Esophagus muscularis mucosa (tissue), 4 donors: ENCODE measurements at places on chromosomes 1 and 21. TPM values are rescaled to one million over a fixed set of nuclear protein-coding genes. Genes with fewer than 3 reads are reported as not detected.

DNA sequence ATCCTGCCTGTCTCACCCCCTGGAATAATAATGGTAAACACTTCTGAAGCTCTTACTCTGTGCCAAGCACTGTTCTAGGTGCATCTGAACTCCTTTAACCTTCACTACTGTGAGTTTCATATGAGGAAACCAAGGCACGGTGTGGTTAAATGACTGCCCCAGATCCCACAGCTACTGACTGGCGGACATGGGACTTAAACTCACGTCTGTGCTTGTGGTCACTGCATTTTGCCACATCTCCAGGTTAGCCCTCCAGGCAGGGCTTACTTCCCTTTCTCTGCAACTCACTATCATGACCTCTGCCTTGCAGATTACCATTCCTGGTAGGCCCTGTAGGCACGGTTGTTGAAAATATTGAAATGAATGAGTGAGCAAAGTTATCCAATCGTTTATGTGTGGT lies 83.4 kb downstream of the ADSS2 start:
- H3K4me1 ChIP-seq, result peaks cover 14% of the 10 kb centered on the region
- no peaks in the 10 kb centered on the region for H3K27me3 ChIP-seq
- no peak for DNase-seq
- H3K27ac ChIP-seq, result no peak overlapping the region
- no peaks in the 10 kb centered on the region for H3K36me3 ChIP-seq
- H3K4me3 ChIP-seq, result no peak overlapping the region

DNA sequence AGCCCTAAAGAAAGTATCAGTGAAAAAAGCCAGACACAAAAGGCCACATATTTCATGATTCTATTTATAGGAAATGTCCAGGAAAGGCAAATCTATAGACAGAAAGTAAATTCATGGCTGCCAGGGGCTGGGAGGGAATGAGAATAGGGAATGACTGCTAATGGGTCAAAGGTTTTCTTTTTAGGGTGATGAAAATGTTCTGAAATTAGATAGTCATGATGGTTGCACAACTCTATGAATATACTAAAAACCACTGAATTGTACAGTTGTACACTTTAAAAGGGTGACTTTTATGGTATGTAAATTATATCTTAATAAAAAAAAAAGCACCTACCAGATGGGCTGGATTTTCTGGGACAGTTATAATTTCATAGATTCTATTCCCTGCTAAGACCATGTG lies 114.8 kb downstream of the CNIH3 start:
- no peak for DNase-seq
- H3K4me1 ChIP-seq, result peaks cover 30% of the 10 kb centered on the region
- H3K27ac ChIP-seq, result no peak overlapping the region
- no peaks in the 10 kb centered on the region for H3K27me3 ChIP-seq

DNA sequence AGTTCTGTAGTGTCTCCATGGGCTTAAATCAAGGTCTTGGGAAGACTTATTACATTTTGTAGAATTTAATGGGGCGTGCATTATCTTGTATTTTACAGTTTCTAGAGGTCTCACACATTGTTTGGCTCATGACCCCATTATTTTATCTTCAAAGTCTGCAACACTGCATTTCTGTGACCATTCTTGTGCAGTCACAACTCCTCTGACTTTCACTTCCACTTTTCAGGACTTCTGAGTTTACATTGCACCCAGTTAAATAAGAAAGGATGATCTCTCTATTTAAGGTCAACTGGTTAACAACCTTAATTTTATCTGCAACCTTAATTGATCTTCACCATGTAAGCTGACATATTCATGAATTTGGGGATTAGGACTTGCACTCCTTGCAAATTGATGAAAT lies 1186.6 kb downstream of the MRPL39 start:
- no peak for DNase-seq
- no peak overlapping the region for H3K4me3 ChIP-seq
- no peaks in the 10 kb centered on the region for H3K4me1 ChIP-seq
- H3K27me3 ChIP-seq, result no peaks in the 10 kb centered on the region
- no peaks in the 10 kb centered on the region for H3K36me3 ChIP-seq
- H3K27ac ChIP-seq, result no peak overlapping the region

DNA sequence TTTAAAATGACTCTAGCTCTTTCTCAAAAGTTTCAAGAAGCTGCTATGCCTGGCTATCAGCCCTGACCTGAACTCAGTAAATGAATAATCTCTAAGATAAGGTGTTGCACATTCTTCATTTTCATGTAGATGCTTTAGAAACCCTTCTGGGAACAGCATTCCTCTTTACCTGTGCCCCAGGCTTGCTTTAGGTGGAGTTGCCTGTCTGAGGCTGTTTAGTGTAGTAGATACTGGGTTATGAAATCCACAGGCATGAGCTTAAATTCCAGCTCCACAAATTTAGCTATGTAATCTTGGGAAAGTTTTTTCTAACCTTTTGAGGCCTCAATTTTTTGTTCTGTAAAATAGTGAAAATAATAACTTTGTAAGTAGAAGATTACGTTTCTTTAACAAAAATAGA lies 41.6 kb downstream of the ATP6V1G3 start:
- H3K4me3 ChIP-seq, result no peak overlapping the region
- no peaks in the 10 kb centered on the region for H3K36me3 ChIP-seq
- no peak for DNase-seq
- H3K4me1 ChIP-seq, result no peaks in the 10 kb centered on the region
- H3K27me3 ChIP-seq, result no peaks in the 10 kb centered on the region
- no peak overlapping the region for H3K27ac ChIP-seq

The C4BPA gene
- not detected for total RNA-seq

The TFB2M gene
- total RNA-seq, result 10.0 TPM

The AMY1A gene
- total RNA-seq, result not detected

DNA sequence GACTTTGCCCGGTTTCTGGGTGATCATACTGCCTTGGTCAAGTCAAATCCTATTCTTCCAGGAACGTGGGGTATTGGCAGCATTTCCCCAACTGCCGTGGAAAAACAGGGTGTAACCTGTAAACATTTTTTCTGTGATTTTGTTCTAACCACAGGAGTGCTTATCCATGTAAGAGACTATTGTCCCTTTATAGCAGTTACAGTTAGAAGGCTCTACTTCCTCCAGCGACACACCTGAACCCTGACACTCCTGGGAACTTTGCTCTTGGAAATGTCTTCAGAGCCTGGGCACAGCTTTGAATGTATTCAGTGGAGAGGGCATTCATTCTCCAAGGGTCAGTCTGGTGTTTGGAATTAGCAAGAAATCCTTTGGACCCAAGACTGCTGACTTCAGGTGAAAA lies 26.4 kb upstream of the ARHGEF10L start:
- H3K27me3 ChIP-seq, result no peaks in the 10 kb centered on the region
- H3K4me1 ChIP-seq, result no peaks in the 10 kb centered on the region
- no peaks in the 10 kb centered on the region for H3K36me3 ChIP-seq
- no peak overlapping the region for H3K27ac ChIP-seq
- no peak overlapping the region for H3K4me3 ChIP-seq

DNA sequence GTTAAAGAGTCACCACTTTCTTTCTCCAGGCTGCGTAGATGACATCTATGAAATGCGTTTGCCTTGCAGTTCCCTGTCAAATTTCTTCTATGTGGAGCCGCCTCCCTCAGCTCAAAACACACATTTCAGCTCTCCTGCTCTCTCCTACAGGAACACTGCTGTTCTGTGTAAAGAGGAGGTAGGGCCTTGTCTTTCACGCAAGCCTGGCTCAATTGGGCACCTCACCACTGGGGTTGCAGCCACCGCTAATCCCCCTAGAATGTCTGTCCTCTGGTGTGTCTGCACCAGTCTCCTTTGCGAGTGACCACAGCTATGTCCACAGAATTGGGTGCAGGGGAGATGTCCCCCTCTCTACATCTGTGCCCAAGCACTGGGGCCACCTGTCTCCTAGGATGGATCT lies 31.8 kb upstream of the CFHR4 start:
- no peaks in the 10 kb centered on the region for H3K27me3 ChIP-seq
- no peak overlapping the region for H3K4me3 ChIP-seq
- H3K27ac ChIP-seq, result no peak overlapping the region

The TSTD1 gene
- total RNA-seq, result 31.3 TPM

The ZNF670 gene
- total RNA-seq, result 2.3 TPM

The LAMC2 gene
- 32.6 TPM for total RNA-seq

The RGS1 gene
- 27.7 TPM for total RNA-seq

The CRNN gene
- not detected for total RNA-seq

DNA sequence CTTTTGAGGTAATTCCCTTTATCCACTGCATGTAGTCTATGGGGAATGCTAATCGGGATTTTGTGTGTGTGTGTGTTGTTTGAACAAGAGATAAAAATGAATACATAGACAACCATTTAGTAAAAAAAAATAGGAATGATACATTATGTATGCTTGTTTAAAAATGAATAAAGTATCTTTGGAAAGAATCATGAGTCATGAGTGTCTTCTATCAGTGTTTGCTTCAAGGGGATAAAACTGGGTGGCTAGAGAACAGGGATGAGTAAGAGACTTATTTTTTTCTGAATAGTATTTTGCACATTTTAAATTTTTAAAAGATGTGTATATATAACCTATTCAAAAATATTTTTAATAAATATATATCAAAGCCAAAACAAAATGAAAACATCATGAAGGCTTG lies 839.4 kb upstream of the ADGRL4 start:
- H3K27ac ChIP-seq, result no peak overlapping the region
- H3K4me3 ChIP-seq, result no peak overlapping the region
- H3K36me3 ChIP-seq, result no peaks in the 10 kb centered on the region
- H3K27me3 ChIP-seq, result no peaks in the 10 kb centered on the region
- no peaks in the 10 kb centered on the region for H3K4me1 ChIP-seq

DNA sequence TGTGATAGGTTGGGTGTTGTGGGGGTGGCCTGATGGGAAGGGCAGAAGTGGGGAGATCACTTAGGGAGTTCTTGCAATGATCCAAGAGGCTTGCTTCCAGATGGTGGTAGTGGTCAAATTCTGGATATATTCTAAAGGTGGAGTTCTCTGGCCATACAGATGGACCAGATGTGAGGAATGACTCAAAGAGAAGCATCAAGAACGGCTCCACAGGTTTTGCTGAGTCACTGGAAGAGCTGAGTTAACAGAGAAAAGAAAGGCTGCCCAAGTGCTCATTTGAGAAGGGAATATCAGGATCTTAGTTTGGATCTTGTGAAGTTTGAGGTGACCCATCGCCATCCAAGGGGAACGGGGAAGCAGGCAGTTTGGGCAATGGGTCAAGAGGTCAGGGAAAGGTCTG lies 192.9 kb upstream of the GALNT2 start:
- no peaks in the 10 kb centered on the region for H3K36me3 ChIP-seq
- no peaks in the 10 kb centered on the region for H3K27me3 ChIP-seq
- peaks cover 4% of the 10 kb centered on the region for H3K4me1 ChIP-seq
- no peak overlapping the region for H3K4me3 ChIP-seq

- no peaks in the 10 kb centered on the region for H3K27me3 ChIP-seq
- no peak for DNase-seq
- no peak overlapping the region for H3K4me3 ChIP-seq
- peak overlapping the region; percentile 86 for H3K27ac ChIP-seq
- peaks cover 18% of the 10 kb centered on the region for H3K4me1 ChIP-seq
Measured at GRCh38 chr1:17527036-17527914, 12.2 kb upstream of the ARHGEF10L start.

DNA sequence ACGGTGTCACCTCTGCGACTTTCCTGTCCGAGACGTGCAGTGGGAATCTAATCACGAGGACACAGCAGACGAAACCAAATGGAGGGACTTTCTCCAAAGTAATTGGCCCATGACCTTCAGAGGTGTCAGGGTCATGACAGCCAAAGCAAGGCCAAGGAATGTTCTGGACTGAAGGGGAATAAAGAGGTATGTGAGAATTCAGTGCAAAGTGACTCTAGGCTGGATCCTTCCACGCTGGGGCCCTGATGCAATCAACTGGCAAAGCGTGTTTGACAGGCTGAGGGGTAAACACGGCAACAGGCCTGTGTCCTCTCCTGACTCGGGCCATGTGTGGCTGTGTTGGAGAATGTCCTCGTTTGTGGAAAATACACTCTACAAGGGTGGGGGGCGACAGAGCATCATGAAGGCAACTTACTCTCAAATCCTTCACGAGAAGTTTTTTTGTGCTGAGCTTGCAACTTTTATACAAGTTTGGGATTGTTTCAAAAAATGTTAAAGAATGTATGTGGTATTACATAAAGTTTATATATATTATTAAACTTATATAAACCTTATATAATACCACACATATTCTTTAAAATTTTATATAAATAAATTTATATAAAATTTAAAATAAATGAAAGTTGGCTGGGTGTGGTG lies 1.7 kb downstream of the CFAP74 start:
- H3K27ac ChIP-seq, result no peak overlapping the region
- H3K4me3 ChIP-seq, result no peak overlapping the region
- DNase-seq, result no peak
